Amygdala (tissue), 56 donors: ENCODE measurements at places on chromosomes 6 and 20.
A peak's percentile ranks its signal among the peaks of the same experiment; 100 is the strongest.

GRCh38 chr6:116251568-116252384, 2.1 kb downstream of the TSPYL4 start:
- DNase-seq: no peak

- no peak for DNase-seq
Measured at GRCh38 chr6:34587325-34587724, 31.2 kb upstream of the SPDEF start.

GRCh38 chr6:100774681-100775080, 106.4 kb downstream of the ASCC3 start:
- DNase-seq: no peak

GRCh38 chr6:22053391-22053997, 243.3 kb downstream of the PRL start:
- DNase-seq: no peak

DNA sequence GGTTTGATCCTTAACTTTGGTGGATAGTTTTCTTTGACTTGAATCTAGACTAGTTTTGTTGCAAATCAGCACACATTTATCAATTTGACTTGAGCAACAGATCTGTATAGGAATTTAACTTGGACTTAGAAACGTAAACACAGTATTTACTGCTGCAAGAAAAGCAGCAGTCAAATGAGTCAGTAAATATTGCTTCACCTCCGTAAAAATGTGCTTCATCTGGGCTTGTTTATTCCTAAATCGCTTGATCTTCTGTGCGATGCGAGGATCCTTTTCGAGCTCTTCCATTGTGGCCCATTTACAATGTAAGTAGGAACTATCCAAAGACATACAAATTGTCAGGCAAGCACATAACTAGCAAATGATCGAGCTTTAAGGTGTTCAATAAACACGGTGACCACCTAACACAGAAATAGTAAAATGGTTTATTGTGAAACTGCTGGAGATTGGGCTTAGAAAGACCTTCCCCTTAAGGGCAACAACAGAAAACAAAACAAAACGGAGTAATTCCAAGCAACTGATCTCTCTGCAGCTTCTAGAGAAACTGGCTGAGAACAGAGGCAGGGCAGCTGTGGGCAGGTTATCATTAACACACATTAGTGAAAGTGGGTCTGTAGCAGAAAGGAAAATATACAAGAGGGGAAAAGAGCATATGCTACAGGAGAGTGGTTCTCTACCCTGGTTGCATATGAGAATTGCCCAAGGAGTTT, 120.8 kb downstream of the CHD6 start:
- DNase-seq: no peak

GRCh38 chr20:19583532-19584175, 174.4 kb upstream of the RIN2 start:
- peak; percentile 2 for DNase-seq

DNA sequence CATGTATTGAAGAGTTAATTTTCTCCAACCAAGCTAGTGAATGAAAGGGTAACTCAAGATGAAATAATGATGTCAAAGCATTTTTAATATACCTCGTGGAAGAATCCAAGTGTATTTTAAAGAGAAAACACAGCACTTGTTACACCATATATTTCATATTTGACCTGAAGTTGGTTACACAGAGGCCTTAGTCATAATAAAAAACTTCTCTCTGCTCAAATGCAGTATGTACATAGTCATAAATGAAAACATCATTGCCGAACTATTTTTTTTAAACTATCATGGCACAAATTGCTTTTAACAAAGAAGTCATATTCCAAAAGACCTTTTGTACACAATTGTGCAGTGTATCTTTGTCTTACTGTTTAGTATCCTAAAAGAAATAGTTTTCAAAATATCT, 43.0 kb downstream of the BACH2 start:
- no peak for DNase-seq

DNA sequence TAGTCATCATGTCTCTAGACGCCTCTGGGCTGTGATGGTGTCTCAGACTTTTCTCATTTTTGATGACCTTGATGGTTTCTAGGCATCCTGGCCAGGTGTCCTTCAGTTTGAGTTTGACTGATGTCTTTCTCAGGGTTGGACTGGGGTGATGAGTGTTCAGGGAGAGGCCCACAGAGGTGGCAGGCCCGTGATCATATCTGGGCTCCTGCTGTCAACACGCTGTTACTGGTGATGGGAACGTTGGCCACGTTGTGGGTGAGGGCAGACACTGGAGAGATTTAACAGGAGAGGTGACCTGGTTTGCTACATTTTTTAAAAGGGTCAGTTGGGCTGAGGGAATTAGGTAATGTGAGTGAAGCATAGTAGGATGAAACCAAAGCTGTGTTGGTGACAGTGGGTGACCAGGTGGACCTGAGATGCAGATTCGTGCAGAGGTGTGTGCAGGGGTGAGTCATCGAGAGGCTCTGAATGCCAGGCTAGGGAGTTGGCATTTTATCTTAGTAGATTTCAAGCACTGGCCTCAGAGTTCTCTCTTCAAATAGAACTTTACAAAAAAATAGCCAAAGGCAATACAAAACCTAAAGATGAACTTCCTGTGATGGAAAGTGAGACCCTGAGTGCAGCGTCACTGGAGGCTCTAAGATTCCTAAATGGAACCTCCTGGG, 174.1 kb downstream of the CDH26 start:
- DNase-seq: no peak

GRCh38 chr20:11248687-11249638, 575.2 kb upstream of the JAG1 start:
- peak; percentile 26 for DNase-seq

DNA sequence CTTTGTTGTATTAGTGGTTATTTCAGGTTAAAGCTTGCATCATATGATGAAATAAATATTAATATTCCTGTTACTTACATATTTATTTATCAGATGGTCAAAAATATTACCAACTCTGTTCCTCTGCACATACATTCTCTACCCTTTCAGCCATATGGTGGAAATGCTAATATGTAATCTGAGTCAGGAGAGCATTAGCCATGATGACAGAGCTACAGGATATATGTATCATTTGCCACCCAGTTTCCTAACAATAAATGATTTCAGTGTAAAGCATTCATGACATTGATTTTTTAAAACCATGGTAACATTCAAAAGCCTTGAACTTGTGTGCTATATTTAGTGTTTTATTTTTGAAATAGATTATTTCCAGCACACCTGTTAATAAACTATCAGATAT, 16.6 kb downstream of the POPDC3 start:
- DNase-seq: no peak

DNA sequence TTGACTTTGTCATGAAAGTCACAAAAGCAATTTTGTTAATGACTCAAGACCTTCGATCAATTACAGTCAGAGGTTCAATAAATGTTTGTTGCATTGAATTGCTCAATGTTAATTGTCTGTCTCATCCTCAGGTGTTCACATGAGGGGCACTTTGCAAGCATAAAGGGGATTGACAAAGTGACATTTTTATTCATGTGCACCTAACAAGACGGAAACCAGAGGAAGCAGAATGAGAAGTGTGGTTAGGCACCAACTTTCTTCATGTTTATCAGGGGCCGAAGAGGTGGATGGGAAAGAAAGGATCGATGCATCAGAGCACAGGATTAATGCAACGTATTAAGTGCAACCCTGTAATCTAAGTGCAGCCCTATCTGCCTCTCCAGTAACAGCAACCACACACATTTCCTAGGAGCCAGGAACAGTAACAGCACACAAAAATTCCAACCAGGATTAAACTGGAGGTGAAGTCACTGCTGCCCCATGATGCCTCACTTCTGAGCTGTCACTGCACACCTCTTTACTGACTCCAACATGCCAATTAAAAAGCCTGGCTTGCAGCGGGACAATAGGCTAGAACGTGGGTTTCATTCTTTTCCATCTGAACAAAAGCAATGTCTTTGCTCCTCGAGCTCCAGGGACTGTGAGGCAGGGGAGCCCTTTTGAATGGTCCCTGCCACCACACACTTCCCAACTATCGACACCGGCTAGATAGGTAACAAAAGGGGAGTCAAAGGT, 262.7 kb downstream of the CD83 start:
- no peak for DNase-seq

- DNase-seq: no peak
Measured at GRCh38 chr20:61901392-61902220, 164.1 kb downstream of the TAF4 start.

DNA sequence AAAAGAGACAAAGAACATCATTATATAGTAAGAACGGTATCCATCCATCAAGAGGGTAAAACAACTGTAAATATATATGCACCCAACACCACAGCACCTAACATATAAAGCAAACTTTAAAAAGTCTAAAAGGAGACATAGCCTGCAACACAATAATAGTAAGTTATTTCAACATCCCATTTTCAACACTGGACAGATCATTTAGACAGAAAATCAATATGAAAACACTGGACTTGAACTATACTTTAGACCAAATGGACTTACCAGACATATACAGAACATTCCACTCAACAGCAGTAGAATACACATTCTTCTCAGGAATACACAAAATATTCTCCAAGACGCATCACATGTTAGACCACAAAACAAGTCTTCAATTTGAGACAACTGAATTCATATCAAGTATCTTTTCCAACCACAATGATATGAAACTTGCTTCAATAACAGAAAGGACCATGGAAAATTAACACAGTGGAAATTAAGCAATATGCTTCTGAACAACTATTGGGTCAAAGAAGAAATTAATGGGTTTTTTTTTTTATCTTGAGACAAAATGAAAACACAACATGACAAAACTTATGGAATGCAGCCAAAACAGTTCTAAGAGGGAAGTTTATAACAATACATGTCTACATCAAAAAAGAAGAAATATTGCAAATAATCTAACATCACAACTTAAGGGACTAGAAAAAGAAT, 23.9 kb upstream of the ASF1A start:
- DNase-seq: no peak

GRCh38 chr6:125301435-125302391, at the start of gene HDDC2:
Gene HDDC2 (minus strand): TSS chr6:125301967. CDS start chr6:125301932, 35 bp downstream.
- DNase-seq: peak; percentile 28

DNA sequence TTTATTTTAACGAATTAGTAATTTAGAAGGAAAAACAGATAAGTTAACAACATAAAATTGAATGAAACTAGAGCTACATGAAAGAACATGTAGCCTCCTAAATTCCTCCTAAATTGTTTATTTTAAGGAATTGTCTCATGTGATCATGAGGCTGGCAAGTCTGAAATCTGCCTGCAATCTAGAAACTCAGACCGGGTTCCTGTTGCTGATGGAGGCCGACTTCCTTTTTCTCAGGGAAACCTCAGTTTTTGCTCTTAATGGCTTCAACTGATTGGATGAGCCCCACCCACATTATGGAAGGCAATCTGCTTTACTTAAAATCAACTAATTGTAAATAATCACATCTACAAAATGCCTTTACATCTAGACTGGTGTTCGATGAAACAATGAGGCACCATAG, 267.6 kb upstream of the PRND start:
- DNase-seq: no peak

- no peak for DNase-seq
Measured at GRCh38 chr6:125808060-125808459, 17.3 kb downstream of the NCOA7 start.

DNA sequence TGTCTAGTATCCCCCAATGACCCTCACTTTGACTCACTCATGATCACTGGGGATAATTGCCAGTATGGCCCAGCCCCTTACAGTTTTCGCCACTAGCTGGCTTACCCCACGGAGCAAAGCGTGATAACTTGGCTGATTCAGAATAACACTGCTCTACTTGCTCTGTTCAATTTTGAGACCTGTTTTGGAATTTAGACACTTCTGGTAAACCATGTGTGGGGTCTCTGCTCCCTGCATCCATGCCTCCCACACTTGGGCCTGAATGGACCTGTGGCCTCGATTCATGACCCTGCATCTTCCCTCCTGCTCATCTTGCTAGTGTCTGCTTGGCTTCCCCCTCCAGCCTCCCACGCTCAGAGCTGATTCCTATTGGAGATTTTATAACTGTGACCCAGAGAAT, 48.9 kb downstream of the FOXA2 start:
- DNase-seq: no peak

GRCh38 chr20:51034988-51035656, 12.2 kb upstream of the KCNG1 start:
- no peak for DNase-seq

DNA sequence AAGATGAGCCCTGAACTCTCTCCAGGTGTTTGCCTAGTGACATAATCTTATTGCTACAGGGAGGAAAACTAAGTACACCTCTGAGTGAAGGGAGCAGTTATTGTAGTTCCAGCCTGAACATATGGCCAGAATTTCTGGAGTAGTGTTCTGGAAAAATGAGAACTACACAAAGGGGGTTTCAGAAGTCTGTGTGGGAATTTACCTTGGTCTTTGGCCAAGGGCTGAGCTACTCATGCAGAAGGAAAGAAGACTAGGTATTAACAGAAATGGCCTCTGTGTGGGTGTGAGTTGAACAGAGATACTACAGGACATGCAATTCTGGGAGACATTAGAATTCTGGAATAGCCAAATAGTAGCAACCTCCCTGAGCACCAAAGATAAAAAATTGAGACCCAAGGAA, 1009.7 kb upstream of the GJE1 start:
- no peak for DNase-seq

GRCh38 chr6:54737247-54737646, 109.3 kb upstream of the FAM83B start:
- no peak for DNase-seq

DNA sequence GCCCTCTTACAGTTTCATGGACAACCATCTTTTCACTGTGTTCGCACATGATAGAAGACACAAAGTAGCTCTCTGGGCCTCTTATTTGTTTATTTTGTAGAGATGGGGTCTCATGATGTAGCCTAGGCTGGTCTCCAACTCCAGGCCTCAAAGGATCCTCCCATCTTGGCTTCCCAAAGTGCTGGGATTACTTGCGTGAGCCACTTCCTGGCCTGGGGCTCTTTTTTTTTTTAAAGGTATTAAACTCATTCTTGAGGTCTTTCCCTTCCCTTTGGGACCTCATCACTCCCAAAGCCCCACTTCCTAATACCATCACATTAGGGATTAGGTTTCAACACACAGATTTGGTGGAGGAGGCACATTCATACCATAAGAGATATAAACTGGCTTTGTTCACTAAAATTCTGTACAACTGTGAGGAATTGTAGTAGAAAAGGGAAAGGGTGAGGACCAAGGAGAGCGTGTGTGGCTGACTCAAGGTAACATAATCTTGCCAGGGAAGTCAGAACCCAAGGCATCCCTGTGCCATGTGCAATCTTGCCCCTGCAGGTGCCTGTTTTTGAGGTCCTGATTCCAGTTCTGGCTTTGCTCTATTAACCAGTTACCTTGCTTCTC, 45.5 kb downstream of the EIF2S2 start:
- no peak for DNase-seq
